K562 (cell line): ENCODE measurements at places on chromosomes 7 and 10. TPM values are rescaled to one million over a fixed set of nuclear protein-coding genes. Genes with fewer than 3 reads are reported as not detected.

The SPDYE8 gene
- total RNA-seq, result not detected in 2 replicates

The CPA4 gene
- not detected in 2 replicates for total RNA-seq

The NUTM2A gene
- 1.6 and 2.8 TPM in 2 replicates for total RNA-seq

The OIT3 gene
- total RNA-seq, result not detected in 2 replicates

The SUN3 gene
- not detected in 2 replicates for total RNA-seq

The ADAM22 gene
- total RNA-seq, result 0.18 and 0.40 TPM in 2 replicates
